ENCODE measurements at places on chromosomes 3 and 15.
A peak's percentile ranks its signal among the peaks of the same experiment; 100 is the strongest.

- no peak for DNase-seq
Measured at GRCh38 chr15:45221053-45221599, 30.9 kb upstream of the SLC28A2 start.

DNA sequence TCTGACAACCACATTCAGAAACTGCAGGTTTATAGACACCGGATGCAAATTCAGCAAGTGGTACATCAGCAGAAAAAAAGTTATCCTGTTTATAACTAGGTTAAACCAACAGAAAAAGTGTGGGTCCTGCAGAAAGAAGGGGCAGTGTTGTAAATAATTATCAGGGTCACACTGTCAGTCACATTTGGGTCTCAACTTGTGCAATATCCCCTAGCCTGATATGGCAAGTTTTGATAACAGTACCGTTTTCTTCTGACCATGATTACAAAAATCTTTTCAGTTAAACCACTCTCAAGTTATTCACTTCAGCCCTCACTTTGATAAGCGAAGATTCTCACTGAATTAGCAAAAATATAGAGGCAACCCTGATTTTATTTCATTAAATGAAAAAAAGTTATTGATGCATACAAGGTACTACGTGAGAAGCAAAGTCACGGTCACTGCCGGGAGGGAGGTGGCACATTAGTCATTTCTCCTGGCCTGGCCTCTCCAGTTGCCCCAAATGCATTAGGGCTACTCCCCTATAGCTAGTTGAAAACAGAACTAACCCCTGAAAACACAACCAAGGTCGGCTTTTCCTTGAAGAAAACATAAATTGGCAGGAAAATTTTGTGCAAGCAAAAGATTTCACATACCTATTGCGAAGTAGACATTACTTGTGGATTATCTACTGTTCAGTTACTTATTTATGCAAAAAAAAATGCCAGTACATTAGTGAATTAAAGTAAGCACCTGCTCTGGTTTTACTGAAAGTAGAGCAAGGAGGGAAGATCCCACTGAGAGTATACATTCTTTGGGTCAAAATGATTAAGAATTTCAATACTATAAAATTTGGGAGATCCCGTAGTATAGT is 28.6 kb downstream of the IL5RA start:
- DNase-seq, result no peak

- peak; percentile 78 for DNase-seq
Measured at GRCh38 chr3:178289544-178290160, 246.6 kb upstream of the KCNMB2 start.

GRCh38 chr15:61003437-61004218 is 225.5 kb downstream of the RORA start:
- peak; percentile 9 for DNase-seq

DNA sequence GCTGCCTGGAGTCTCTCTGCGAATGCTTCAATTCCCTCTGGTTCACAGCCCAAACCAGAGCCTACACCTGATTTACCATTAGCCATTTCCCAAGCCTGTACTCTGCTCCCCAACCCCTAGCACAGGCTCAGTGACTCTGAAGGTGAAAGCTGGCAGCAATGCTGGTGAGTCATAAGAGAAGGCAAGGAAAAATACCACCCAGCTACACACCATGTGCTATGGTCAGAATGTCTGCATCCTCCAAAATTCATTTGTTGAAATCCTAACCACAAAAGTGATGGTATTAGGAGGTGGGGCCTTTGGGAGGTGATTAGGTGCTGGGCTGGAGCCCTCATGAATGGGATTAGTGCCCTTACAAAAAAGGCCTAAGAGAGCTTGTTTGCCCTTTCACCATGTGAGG is 117.1 kb upstream of the TJP1 start:
- peak; percentile 71 for DNase-seq

GRCh38 chr3:62238003-62238402 is 135.3 kb downstream of the FEZF2 start:
- DNase-seq, result no peak

DNA sequence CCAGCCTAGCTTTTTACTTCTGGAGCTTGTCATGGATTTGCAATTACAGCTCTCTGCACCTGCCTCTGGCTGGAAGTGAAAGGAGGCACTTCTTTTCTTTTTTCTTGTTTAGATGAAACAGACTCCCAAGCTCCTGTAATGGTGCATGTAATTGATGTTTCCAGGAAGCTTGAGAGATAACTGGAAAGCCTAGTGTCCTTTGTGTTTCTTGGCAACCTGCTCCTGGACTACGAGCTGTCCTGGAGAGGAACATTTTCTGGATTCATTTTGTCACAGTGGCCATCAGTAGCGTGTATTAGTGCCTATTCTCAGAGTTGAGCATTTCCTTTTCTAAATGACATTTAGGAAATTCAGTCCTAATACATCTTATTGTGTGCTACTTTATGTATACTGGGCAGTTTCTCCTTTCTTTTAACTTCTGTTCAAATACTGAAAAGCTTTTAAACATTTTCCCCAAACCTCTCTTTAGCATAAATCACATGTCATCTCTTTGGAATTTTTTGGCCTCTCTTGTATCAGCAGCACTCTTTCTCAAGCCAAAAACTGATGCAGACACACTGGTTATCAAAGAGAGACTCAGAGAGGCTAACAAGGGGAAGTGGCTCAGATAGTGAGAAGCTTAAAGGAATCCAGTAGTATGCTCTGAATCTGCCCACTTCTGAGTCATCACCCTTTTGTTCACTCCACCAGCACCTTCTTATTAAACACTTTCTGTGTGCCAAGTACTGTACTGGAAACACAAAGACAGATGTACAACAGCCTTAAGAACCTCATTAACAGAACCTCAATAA is 62.6 kb upstream of the SLC2A2 start:
- DNase-seq, result peak; percentile 91

DNA sequence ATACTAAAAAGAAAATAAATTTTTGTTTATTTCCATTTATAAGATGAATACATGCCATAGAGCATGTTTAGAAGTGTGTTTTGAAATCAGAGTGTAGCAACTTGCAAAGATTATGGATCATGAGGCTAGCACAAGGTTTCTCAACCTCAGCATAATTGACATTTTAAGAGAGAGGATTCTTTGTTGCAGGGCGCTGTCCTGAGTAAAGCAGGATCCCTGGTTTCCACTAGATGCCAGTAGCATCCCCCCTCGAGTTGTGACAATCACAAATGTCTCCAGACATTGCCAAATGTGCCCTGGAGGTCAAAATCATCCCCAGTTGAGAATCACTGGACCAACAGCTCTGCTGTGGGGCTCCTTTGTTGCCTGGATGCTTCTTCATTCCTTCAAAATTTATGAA is 128.5 kb upstream of the RBMS3 start:
- no peak for DNase-seq

DNA sequence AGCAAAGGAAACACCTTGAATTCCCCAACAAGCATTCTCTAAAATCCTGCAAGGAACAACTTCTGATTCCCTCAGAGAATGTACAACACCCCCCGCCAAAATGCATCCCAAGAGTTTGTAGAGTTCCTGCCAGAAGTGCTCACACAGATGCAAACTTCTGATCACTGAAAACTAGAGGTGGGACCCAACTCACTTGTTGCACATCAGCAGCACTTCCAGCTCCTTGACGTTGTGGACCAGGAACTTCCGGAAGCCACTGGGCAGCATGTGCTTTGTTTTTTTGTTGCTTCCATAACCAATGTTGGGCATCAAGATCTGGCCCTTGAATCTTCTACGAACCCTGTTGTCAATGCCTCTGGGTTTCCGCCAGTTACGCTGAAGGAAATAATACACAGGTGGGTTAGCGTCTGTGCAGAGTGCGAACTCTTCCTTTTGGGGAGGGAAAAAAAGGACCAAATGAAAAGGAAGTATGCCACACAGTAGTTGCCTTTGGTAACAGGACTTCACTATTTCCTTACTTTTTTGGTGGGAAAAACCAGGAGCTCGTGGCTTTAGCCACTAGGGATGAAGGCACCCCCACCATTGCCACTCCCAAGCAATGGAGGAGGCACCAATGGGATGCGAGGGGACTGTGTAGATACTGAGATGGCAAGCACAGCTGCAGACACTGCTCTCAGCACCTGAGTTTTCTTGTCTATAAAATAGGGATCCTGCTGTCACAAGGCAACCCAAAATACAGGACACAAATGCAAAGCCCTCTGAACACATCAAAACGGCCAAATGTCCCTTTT is 2.0 kb downstream of the RPL32 start:
- no peak for DNase-seq

DNA sequence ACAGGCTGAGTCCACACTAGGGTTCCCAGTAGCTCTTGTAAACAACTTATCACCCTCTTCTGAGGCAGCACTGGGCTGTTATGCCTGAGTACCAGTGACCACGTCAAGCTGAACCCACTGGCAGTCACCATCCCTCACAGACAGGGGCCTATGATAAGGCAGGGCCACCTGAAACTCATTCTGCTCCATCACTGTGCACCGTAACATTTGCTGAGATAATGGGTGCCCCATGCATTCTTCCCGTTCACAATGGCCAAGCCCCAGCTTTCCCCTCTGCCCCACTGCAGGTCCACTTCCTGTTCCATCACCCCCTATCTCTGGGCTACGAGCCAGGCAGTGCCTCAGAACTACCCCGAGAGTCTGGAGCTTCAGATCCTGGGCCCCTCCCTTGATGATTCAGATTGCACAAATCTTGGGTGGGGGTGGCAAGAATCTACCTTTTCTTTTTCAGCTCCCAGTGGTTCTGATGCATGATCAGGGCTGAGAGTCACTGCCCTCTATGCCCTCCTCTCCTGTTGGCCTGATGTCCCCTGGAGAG is 158.0 kb downstream of the RAB11A start:
- no peak for DNase-seq

- DNase-seq, result peak; percentile 83
Measured at GRCh38 chr15:75732809-75733451, 20.3 kb upstream of the CSPG4 start.

DNA sequence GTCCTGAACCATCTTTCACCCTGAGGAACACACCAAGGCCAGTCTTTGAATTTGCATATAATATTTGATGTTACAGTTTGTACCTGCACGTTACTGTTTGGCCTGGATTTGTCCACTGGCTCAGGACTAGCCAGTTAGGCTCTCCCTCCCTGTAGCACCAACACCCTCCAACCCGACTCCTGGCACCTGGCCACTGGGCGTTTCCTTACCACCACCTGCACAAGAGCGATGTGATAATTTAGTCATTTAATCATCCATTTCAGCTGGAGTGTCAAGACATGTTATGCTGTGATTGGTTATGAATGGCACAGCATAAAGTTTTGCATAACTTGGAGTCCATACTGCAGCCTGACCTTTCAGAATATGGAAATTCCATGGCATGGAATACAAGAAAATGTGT is 242.4 kb downstream of the KCNMB2 start:
- DNase-seq, result no peak

GRCh38 chr3:99768126-99768525 is 49.5 kb upstream of the CMSS1 start:
- no peak for DNase-seq

- no peak for DNase-seq
Measured at GRCh38 chr3:129837065-129837642, 56.4 kb downstream of the TMCC1 start.

DNA sequence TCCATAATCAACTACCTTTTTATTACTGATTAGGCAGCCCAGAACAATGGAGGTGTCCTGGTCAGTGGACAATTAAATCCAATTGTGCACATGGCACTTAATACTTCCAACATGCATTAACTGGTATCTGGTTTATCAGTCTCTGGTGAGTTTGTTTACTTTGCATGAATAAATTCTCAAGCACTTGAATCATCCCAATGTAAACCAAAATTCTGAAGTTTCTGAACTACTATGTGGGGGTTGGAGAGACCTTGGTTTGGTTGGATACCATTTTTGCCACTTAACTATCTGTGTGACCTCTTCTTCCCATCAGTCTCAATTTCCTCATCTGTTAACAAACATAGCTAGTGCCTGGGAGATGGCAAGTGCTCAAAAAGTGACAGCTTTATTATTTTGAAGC is 70.5 kb upstream of the MAP4 start:
- DNase-seq, result peak; percentile 70

DNA sequence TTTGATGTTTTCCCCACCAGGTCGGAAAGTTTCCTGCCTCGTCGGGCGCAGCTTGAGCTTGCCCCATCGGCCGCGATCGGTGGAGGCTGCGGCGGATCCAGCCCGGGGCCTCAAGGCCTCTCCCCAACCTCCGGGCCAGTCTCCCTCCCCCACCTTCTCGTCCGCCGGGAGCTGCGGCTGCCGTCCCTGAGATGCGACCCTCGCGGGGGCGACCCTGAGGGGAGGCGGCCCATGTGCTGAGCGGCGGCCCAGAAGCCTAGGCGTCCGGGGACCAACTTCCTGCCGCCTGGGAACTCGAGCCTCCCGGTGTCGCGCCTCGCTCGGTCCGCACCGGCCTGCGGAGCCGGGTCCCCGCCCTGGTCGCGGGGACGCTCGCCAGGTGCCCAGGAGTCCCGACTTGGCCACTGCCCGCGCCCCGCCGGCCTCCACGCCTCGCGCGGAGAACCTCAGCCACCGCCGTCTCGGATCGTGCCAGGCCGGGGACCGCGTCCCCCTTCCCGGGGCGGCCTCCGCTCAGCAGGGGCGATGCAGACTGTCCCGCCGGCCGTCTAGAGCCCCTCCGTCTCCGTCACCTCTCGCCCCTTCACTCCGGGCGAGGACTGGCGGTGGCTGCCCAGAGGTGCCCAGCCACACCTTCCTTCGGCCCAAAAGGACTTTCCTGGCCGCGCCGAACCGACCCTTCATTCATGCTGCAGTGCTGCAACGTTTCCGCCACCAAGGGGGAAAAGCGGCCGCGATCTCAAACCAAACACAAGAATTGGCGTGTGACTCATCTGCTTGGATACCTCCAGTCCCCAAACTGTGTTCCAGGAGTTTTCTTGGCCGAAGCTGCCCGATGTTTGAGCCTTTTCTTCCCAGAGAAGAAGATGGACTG is 656 bp downstream of the SLMAP start:
- DNase-seq, result peak; percentile 63

DNA sequence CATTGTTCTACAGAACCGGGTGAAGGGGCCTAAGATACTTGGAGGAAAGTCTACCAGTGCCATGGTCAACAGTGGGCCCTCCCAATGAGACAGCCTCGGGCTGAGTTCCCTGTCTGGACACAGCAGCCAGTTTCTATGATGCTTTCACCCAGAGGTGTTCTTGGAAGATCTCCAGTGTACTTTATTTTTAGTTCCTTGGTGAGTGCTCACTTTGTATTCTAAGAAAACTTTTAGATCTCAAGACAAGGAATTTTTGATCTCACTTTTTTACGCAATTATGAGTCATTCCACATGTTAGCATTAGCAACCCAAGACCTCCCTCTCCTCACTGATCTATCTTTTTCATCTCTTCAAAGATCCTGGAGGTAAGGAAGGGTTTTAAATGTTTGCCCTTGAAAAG is 287.7 kb downstream of the RORA start:
- peak; percentile 55 for DNase-seq

GRCh38 chr3:64238971-64239667 is 13.9 kb upstream of the PRICKLE2 start:
- peak; percentile 95 for DNase-seq
